ENCODE measurements at places on chromosomes 3 and 15.

DNA sequence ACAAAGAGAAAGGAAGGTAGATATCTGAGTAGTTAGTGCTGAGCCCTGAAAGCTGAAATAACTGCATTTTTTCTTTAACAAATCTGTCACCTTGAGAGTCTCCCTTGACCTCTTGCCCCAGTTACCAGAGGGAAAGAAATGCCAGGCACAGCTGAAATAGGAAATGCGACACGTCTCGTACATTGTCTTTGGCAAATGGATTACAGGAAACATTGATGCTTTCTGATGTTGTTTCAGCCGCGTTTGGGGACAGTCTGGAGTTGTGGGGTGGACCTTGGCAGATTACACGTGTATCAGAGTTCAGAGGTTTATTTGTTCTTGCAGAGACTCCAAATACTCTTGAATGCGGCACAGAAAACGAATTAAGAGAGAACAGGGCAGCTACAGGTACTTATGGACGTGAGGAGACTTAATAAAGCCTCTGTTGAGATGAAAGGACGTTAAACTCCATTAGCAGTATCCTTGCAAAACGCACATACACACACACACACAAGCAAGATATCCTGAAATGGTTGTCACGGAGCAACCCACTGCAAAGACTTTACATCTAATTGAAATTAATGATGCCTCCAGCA lies 272.8 kb upstream of the RORA start:
- no peak for DNase-seq

- DNase-seq: no peak
Observed at GRCh38 chr15:35305946-35306345, 220.9 kb upstream of the NANOGP8 start.

DNA sequence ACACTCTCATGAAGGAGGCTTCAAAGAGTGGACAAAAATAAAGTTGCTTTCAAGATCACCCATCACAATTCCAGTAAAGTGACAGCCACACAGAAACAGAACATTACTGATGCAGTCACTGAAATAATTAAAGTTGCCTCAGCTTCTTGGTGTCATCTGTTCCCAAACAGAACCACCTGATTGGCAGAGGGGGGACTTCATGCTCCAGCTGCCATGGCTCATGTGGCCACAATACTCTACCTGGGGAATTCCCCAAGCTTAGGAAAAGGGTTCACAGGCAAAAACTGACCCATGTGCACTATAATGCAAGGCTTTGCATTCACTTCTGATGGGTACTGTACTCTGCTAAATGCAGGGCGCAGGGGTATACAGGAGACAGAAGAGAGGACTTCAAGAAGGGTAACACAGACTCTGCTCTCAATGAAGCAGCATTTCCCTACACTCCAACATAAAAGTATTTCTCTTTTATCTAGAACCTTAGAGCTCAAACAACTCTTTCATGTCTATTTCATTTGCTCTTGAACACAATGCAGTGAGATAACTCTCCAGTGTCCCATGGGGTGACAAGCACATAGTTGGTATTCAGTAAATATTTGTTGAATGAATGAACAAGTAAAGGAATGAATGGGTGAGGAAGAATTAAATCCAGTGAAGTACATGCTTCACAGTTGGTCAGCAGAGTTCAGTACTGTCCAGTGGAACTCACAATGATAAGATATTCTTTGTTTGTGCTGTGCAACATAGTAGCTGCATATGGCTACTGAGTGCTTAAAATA lies 8.6 kb upstream of the CTNNB1 start:
- no peak for DNase-seq

- no peak for DNase-seq
Observed at GRCh38 chr3:79517766-79518413, 249.9 kb downstream of the ROBO1 start.

- peak; percentile 15 for DNase-seq
Observed at GRCh38 chr3:129441782-129442181, 1.8 kb downstream of the IFT122 start.

DNA sequence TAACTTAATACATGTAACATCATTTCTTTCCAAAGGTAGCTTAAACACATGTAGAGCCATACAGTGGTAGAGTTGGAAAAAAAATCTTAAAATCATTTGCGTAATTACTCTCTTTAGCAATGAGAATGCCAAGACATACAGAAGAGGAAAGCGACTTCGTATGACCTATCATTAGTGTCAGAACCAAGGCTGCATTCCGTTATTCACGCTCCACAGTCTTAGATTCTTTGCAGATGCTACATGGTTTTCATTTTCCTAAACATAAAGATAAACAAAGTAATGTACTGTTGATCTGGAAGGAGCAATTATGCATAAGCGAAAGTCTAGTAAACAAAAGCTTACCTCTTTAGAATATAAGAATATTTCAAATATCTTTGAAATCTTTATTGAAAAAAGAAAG lies 410.3 kb upstream of the TPRG1 start:
- no peak for DNase-seq

- DNase-seq: peak; percentile 41
Observed at GRCh38 chr15:90059208-90059985, 42.9 kb downstream of the IDH2 start.

DNA sequence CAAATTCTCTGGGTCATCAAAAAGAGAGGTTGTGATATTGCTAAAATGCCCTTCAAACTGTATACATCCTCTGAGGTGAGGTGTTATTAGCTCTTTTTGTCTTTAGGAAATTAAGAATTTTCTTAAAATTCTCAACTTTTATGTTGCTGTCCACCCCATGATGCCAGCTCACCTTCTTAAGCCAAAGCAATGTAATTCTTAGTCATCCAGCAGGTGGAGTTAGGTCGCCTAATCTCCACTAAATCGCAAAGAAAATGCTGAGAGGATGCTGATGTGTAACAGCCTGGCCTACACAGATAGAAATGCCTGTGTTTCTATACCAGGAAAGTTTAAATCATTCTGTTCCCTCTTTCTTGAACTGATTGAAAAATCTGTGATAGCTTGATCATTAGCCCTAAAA lies 770.2 kb upstream of the ALCAM start:
- DNase-seq: no peak

DNA sequence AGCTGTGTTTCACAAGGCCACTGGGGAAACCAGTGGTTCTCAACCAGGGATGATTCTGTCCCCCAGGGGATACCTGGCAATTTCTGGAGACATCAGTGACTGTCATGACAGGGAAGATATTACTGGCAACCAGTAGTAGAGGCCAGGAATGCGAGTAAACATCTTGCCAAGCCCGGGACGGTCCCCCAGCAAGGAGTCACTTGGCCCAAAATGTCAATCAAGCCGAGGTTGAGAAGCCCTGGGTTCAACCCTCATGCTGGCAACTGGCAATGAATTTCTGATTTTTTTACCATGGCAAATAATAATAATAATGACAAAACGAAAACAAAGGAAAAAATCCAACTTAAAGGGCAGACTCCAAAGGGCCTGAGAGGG lies 65.5 kb upstream of the RPL32 start:
- DNase-seq: no peak

GRCh38 chr15:88342666-88343065 lies 86.1 kb upstream of the NTRK3 start:
- DNase-seq: no peak

DNA sequence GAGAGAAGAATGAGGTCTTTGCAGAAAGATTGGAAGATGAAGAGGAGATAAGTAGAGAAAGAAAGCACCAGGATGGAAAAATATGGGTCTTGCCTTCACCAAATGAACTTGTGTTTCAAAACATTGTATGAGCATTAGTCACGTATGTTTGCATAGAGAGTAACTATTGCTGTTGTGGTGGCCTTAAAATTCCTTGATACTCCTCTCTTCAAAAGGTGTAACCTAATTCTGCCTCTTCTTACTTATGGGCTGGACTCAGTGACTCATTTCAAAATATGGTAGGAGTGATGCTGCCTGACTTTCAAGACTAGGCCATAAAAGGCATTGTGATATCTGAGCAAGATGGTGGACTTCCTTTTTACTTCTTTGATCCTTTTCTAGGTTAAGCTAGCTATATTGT lies 228.7 kb upstream of the ZNF385D start:
- no peak for DNase-seq

DNA sequence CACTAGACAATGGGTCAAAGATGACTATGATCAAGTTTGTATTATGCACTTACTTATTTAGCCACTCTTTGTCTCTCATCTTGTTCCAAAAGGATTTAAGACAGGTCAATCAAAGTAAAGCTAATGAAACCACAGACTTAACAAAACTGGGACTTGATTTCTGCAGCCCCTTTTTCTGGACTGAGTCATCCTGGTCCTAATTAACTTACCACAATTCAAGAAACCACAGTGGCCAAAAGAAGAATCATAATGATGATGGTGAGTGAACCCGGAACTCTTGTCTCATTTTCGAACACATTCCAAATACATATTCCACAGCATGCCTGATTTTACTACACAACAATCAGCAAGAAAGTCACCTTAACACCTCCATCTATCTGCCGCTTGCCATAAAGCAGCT lies 1333.0 kb downstream of the ROBO1 start:
- no peak for DNase-seq

GRCh38 chr3:45983770-45984169 lies 11.9 kb downstream of the FYCO1 start:
- DNase-seq: no peak

- DNase-seq: no peak
Observed at GRCh38 chr3:27666272-27666671, 55.9 kb downstream of the EOMES start.

DNA sequence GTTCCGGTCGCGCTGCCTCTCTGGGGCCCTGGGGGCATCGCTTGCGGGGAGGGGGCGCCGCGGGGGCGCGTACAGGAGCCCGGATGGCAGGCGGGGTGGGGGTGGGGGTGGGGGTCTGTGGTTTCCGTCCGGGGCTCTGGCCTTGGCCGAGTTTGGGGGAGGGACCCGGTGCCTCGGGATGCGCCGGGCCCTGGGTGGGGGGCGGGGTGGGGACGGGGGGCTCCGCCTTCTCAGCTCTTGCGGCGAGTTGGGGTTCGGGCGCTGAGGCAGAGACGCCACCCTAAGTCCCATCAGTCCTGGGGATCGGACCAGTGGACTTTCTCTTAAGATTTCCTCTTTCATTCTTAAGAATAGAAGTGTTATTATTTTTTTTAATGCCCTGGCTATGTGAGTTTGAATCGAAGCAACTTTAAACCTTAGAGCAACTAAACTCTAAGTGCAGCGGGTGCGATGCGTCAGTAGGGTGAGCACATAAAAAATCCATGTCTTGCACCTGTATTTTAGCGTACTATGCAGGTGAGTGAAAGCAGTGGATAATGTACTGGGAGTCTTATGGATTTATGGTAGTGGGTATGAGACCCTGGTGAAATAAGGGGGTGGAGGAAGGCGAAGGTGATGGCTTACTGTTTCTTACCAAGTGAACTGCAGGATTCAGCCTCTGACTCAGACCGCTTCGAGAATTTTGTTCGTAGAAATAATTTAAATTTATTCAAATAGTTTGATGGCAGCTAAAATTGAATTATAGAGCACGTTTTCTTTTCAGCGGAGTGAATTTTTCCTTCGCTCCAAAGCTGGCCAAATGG lies 762 bp downstream of the CTNNB1 start:
- DNase-seq: peak; percentile 54

- no peak for DNase-seq
Observed at GRCh38 chr3:192980632-192981031, 63.0 kb upstream of the MB21D2 start.

DNA sequence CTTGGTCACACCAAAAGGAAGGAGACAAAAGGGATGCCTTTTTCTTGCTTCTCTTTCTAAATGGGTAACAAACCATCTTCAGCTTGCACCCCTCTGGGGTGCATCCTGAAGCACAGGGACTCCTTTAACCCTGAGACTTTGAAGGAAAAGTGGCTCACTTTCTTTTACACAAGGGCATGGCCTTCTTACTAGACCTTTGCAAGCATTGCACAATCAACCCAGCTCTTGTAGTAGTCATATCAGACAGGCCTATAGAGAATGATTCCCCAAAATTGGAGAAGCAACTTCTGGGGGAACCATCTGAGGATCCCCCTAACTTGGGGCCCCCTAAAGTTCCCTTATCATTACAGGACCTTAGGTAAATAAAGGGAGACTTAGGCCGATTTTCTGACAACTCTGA lies 56.1 kb upstream of the GK5 start:
- no peak for DNase-seq

- no peak for DNase-seq
Observed at GRCh38 chr15:55403531-55403930, 4.6 kb downstream of the CCPG1 start.

- no peak for DNase-seq
Observed at GRCh38 chr3:14434126-14434497, 31.7 kb downstream of the SLC6A6 start.

- DNase-seq: no peak
Observed at GRCh38 chr3:29683018-29683993, 402.4 kb downstream of the RBMS3 start.

- no peak for DNase-seq
Observed at GRCh38 chr15:101625184-101625583, 27.0 kb downstream of the TM2D3 start.

- no peak for DNase-seq
Observed at GRCh38 chr3:17905996-17906395, 163.6 kb upstream of the TBC1D5 start.

- peak; percentile 7 for DNase-seq
Observed at GRCh38 chr3:183775781-183776180, 49.6 kb downstream of the MAP6D1 start.

DNA sequence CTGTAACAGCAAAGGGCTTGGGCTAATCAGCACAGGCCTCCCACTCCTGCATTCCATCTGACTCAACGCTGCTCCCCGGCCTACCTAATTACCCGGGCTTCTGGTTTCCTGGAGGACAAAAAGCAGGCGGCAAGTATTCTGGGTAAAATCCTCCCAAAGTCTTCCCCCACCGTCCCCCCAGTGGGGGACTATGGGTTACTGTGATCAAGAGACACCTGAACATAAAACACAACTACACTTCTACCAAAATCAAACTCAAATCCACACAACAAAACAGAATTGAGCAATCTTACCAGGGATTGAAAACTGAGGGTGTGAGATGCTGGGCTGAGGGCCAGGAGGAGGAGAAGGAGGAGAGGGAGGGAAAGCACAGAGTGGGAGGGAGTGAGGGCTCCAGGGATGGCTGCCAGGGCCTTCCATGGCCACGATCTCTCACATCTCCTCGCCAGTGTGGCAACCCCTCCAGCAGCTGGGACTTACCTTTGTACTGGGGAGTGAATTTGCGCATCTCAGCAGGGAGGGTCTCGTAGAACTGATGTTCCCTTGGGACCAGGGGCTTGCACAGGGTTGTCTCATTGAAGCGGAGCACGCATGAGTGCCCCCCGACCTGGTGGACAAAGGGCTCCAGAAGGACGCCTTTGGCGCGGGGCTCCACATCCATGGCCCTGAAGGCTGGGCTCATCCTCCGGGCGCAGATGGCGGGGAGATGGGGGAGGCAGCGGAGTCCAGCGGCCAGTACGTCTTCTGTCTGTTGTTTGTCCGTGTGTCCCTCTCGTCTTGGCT lies 9.1 kb upstream of the NCKIPSD start:
- DNase-seq: peak; percentile 65

DNA sequence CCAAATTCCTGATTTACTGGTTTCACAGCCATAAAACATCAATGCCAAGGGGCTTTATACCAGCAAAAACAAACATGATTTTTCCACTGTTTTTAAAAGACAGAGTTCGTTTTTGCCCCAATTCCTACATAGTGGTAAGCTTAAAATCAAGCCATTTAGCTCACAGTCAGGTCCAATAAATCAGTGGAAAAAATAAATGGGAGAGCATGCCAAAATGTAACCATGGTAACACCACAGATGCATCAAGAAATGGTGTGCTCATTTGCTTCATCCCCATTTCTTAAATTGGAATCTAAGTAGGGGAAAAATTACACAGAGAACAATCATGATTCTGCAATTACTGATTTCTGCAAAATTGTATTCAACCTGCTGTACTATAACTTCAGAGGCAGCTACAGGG lies 418.8 kb downstream of the MAGI1 start:
- DNase-seq: no peak

All from occipital lobe (tissue), 3 donors.